A549 treated with AZD2906 at 1 μM for 4 hours (cell line): ENCODE measurements at places on chromosomes 2 and 18. TPM values are rescaled to one million over a fixed set of nuclear protein-coding genes. Genes with fewer than 3 reads are reported as not detected.

MATN3 gene
- 10.9 to 19.1 TPM (median 16.2 TPM) in 5 replicates for total RNA-seq

SLC9A4 gene
- not detected in 5 replicates for total RNA-seq

SCYGR8 gene
- not detected in 5 replicates for total RNA-seq

DQX1 gene
- 0.07 to 0.15 TPM (median 0.13 TPM) in 5 replicates for total RNA-seq

EN1 gene
- 0.63 to 0.99 TPM (median 0.92 TPM) in 5 replicates for total RNA-seq

MYO1B gene
- total RNA-seq: 42.4 to 64.3 TPM (median 44.8 TPM) in 5 replicates

AGAP1 gene
- total RNA-seq: 17.3 to 23.1 TPM (median 21.5 TPM) in 5 replicates

MYOM1 gene
- total RNA-seq: 0.10 to 0.32 TPM (median 0.13 TPM) in 5 replicates

OR6B2 gene
- not detected in 5 replicates for total RNA-seq

TEX44 gene
- total RNA-seq: not detected in 5 replicates

IL36G gene
- not detected in 5 replicates for total RNA-seq

STAT4 gene
- 3.5 to 5.2 TPM (median 4.5 TPM) in 5 replicates for total RNA-seq

HMSD gene
- 0.09 to 0.29 TPM (median 0.24 TPM) in 3 of 5 replicates, not detected in the others for total RNA-seq

CIB4 gene
- total RNA-seq: 0.17 to 0.19 TPM in 2 of 5 replicates, not detected in the others

SPC25 gene
- 15.2 to 19.4 TPM (median 18.3 TPM) in 5 replicates for total RNA-seq

ESCO1 gene
- total RNA-seq: 8.1 to 9.7 TPM (median 8.7 TPM) in 5 replicates

CRYBA2 gene
- 0.10 to 0.25 TPM in 2 of 5 replicates, not detected in the others for total RNA-seq

ZC3H6 gene
- total RNA-seq: 0.17 to 0.45 TPM (median 0.38 TPM) in 5 replicates

ALK gene
- total RNA-seq: not detected in 5 replicates

TIA1 gene
- 39.8 to 45.0 TPM (median 43.4 TPM) in 5 replicates for total RNA-seq

MALL gene
- 115 to 148 TPM (median 127 TPM) in 5 replicates for total RNA-seq

HOXD3 gene
- total RNA-seq: 0.06 to 0.16 TPM (median 0.09 TPM) in 5 replicates

VSNL1 gene
- total RNA-seq: not detected in 5 replicates

FAM228A gene
- total RNA-seq: not detected in 5 replicates

FOXI3 gene
- total RNA-seq: 0.05 to 0.06 TPM (median 0.05 TPM) in 4 of 5 replicates, not detected in the other

ABCG5 gene
- total RNA-seq: not detected in 5 replicates

RUFY4 gene
- total RNA-seq: 0.08 TPM in 1 of 5 replicates, not detected in the others

SKOR2 gene
- not detected in 5 replicates for total RNA-seq

DIPK1C gene
- not detected in 5 replicates for total RNA-seq

DES gene
- total RNA-seq: 0.14 to 0.69 TPM (median 0.27 TPM) in 5 replicates

SLC19A3 gene
- total RNA-seq: 1.6 to 3.1 TPM (median 2.8 TPM) in 5 replicates

VWC2L gene
- not detected in 5 replicates for total RNA-seq

HOXD9 gene
- 0.83 to 1.6 TPM (median 1.2 TPM) in 5 replicates for total RNA-seq

SLC35F6 gene
- total RNA-seq: 34.2 to 37.7 TPM (median 35.4 TPM) in 5 replicates

POTEJ gene
- total RNA-seq: not detected in 5 replicates

CDH20 gene
- total RNA-seq: 0.05 TPM in 1 of 5 replicates, not detected in the others

SLC9A2 gene
- total RNA-seq: 2.9 to 3.0 TPM (median 3.0 TPM) in 5 replicates

NDC80 gene
- total RNA-seq: 10.3 to 15.0 TPM (median 11.7 TPM) in 5 replicates

RPRM gene
- total RNA-seq: 0.05 to 0.08 TPM (median 0.08 TPM) in 3 of 5 replicates, not detected in the others

PAX3 gene
- total RNA-seq: not detected in 5 replicates

SH3BP4 gene
- 37.0 to 39.5 TPM (median 38.9 TPM) in 5 replicates for total RNA-seq

GTF2A1L gene
- total RNA-seq: not detected in 5 replicates

CD207 gene
- not detected in 5 replicates for total RNA-seq

RTTN gene
- 4.2 to 5.3 TPM (median 5.1 TPM) in 5 replicates for total RNA-seq

ELOA2 gene
- not detected in 5 replicates for total RNA-seq

HADHA gene
- 112 to 149 TPM (median 119 TPM) in 5 replicates for total RNA-seq

MEP1B gene
- 0.04 to 0.10 TPM (median 0.05 TPM) in 5 replicates for total RNA-seq

OXER1 gene
- not detected in 5 replicates for total RNA-seq

C2orf42 gene
- total RNA-seq: 6.6 to 8.9 TPM (median 7.4 TPM) in 5 replicates

CCDC138 gene
- 6.5 to 8.1 TPM (median 7.0 TPM) in 5 replicates for total RNA-seq

DSG1 gene
- total RNA-seq: not detected in 5 replicates

ZEB2 gene
- 6.2 to 11.3 TPM (median 8.6 TPM) in 5 replicates for total RNA-seq

KCNE4 gene
- total RNA-seq: 0.37 to 0.56 TPM (median 0.48 TPM) in 5 replicates

UPP2 gene
- total RNA-seq: not detected in 5 replicates

OSR1 gene
- 7.3 to 9.7 TPM (median 7.4 TPM) in 5 replicates for total RNA-seq
